ENCODE measurements at places on chromosomes 2 and 18. TPM values are rescaled to one million over a fixed set of nuclear protein-coding genes. Genes with fewer than 3 reads are reported as not detected.

Gene TPO
- total RNA-seq = not detected

Gene DSG1
- not detected for total RNA-seq

Gene TUBA3E
- total RNA-seq = not detected

Gene IL36RN
- not detected for total RNA-seq

Gene HOXD13
- total RNA-seq = 7.5 TPM

Gene PRADC1
- 12.1 TPM for total RNA-seq

Gene TXNDC2
- total RNA-seq = 0.22 TPM

Gene CCBE1
- 21.2 TPM for total RNA-seq

Gene MITD1
- total RNA-seq = 32.1 TPM

Gene ALPG
- total RNA-seq = not detected

Gene NYAP2
- not detected for total RNA-seq

Gene RAB31
- 50.5 TPM for total RNA-seq

Gene RAB17
- 0.12 TPM for total RNA-seq

Gene ARHGAP15
- not detected for total RNA-seq

Gene PLB1
- total RNA-seq = 3.1 TPM

Gene INHA
- 0.50 TPM for total RNA-seq

Gene EGR4
- not detected for total RNA-seq

Gene AMER3
- not detected for total RNA-seq

Gene TMEM37
- total RNA-seq = not detected

Gene STK17B
- 43.6 TPM for total RNA-seq

Gene GKN2
- not detected for total RNA-seq

Gene C2orf49
- 27.5 TPM for total RNA-seq

Gene TEX44
- not detected for total RNA-seq

Gene TAF1B
- 46.6 TPM for total RNA-seq

Gene CXCR4
- 0.11 TPM for total RNA-seq

Gene SERPINB5
- total RNA-seq = not detected

Gene KIF1A
- total RNA-seq = not detected

Gene FAP
- total RNA-seq = 269 TPM

Gene SLC11A1
- 0.25 TPM for total RNA-seq

Gene RAX
- total RNA-seq = not detected

Gene SPC25
- 2.6 TPM for total RNA-seq

Gene UGT1A3
- total RNA-seq = not detected

Gene IL36B
- not detected for total RNA-seq

Gene MYL12B
- 397 TPM for total RNA-seq

Gene UGT1A10
- not detected for total RNA-seq

Gene DSG3
- total RNA-seq = under 0.01 TPM
